Fibroblast of skin of left biceps (primary cell): ENCODE measurements at places on chromosomes 1 and 21.

DNA sequence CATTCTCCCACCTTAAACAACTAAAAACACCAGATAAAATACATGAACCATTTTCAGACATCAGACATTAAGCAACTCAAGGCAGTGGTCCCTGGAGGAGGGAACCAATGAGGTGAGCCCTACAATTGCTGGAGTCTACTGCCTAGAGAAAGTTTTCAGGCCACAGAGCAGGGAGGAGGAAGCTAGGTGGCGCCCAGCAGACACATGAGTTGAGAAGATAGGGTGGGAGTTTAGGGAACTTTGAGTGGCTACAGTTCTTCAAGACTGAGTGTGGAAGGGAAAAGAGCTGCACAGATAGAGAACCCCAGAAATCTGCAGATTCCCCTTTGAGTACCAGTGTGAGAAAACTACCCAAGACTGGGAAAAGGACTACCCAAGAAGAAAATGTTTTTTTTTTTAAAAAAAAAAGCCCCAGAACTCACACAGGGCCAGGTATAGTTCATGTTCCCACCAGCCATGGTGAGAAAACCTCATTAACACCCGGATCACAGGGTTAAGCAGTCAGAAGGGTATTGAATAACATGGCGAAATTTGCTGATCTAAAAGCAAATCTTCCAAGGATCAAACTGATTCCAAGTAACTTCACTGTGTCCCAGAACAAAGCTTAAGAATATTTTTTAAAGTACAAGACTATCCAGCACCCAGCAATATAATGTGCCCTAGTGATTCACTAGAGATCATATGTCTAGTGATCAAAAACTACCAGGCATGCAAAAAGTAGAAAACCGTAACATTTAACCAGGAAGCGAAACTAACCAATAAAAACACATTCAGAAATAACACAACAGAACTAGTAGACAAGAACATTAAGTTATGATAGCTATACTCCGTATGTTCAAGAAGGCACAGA is 12.0 kb downstream of the ALDH9A1 start:
- no peak for DNase-seq

GRCh38 chr1:223639331-223639749 is 26.2 kb downstream of the CAPN8 start:
- DNase-seq: no peak

- no peak for DNase-seq
Measured at GRCh38 chr1:192343344-192343743, 26.6 kb downstream of the RGS21 start.

GRCh38 chr1:94013367-94013878 is 104.2 kb upstream of the GCLM start:
- DNase-seq: no peak

GRCh38 chr1:15656464-15656863 is 27.7 kb upstream of the PLEKHM2 start:
- no peak for DNase-seq

- no peak for DNase-seq
Measured at GRCh38 chr1:203324105-203325025, 19.0 kb downstream of the BTG2 start.

- no peak for DNase-seq
Measured at GRCh38 chr1:116379057-116379630, 6.1 kb downstream of the ATP1A1 start.

DNA sequence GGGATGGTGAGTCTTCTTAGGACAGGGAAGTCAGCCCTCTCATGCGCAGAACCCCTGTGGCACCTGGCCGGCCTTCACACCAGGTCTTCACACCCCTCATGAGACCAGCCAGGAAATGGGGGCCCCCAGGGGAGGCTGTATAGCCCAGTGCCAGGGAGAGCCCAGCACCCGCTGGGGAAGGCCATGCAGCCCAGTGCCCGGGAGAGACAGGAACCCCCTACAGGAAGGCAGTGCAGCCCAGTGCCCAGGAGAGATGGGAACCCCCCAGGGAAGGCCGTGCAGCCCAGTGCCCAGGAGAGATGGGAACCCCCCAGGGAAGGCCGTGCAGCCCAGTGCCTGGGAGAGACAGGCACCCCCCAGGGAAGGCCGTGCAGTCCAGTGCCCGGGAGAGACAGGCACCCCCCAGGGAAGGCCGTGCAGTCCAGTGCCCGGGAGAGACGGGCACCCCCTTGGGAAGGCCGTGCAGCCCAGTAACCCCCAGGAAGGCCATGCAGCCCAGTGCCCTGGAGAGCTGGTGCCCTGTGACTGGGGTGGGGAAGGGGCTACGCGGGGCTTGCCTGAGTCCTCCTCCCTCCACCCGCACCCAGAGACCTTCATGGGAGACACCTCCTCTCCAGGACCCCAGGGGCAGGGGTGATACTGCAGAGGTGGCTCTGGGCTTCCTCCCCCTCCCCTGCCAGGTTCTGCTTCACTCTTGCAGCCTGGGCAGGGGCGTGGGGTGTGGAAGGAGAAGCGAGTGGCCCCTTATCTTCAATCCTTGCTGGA is 110.5 kb upstream of the COL6A1 start:
- no peak for DNase-seq

- peak; percentile 23 for DNase-seq
Measured at GRCh38 chr1:58459911-58460310, 86.6 kb downstream of the OMA1 start.

DNA sequence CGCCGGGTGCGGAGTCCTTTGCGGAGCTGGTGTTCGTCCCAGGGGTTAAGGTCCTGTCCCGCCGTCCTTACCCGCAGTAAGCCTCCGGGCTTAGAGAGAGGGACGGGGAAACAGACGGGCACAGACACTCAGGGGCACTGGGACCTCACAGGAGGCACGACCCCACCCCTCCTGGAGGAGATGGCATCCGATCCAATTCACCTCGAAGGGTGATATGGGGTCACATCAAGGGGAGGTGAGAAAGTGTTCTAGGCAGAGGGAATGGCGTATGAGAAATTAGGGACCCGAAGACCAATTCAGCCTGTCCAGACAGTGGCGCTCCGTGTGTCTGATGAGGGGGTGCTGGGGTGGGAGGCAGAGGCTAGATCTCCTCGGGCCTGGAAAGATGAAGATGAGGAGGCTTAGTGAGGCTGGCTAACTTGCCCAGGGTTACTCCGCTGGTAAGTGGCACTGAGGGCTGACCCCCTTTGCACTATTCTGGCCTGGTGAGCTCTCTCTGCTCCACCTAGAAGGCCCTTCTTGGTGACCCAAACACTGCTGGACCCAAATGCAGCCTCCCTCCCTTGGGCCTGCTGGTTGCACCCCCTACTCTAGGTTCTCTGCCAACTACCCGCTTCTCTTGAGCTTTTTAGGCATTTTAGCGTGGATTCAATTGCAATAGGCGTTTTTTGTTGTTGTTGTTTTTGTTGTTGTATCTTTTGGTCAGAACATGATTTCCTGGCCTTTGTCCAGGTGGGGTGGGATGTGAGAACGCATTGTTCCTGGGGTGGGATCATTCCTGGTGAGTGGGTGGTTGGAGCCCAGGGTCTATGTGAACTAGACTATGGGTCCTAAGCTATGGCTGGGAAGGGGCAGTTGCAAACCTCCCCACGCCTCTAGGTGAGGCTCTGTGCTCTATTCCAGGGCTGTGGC is 12.3 kb downstream of the BTBD19 start:
- no peak for DNase-seq

- no peak for DNase-seq
Measured at GRCh38 chr1:3691421-3692204, 39.3 kb downstream of the TP73 start.

GRCh38 chr1:95388031-95388430 is 154.0 kb downstream of the RWDD3 start:
- no peak for DNase-seq

GRCh38 chr1:8367571-8368194 is 49.8 kb downstream of the SLC45A1 start:
- no peak for DNase-seq

DNA sequence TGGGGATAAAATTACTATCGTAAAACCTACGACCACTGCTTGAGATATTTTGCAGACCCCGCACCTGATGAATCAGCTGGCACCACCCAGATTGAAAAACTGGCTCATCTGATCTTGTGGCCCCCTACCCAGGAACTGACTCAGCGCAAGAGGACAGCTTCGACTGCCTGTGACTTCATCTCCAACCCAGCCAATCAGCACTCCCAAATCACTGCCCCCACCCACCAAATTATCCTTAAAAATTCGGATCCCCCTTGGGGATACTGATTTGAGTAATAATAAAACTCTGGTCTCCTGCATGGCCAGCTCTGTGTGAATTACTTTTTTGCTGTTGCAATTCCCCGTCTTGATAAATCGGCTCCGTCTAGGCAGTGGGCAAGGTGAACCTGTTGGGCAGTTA is 81.4 kb downstream of the EDEM3 start:
- DNase-seq: no peak

DNA sequence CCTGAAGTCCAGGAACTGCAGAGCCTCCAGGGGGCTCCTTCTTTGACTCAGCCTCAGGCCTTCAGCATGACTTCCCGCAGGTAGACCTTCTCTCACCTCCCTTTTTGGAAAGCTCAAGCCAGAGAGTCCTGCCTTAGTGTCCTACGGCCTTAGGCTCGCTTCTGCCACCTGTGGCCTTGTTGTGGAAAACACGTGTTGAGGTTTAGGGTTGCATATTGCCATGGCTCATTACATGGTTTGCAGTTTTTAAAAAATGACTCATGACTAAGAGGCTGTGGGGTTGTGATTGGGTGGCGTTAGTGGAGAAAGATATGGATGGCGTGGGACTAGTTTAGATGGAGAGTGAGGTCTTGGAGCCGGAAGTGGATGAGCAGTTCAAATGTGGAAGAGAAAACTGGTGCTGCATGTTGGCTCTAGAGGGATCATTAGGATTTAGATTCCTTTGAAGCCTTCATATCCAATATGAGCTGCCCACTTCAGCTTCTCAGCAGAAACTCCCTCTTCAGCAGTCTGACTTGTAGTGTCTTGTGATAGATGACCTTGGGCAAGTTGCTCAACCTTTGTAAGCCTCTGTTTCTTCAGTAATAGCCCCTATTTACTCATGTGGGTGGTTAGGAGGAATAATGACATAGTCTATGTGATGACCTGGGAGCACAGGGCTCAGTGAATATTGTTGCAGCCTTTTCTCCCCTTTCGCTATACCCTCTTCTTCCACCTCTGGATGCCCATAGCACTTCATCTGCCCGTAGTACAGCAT is 6.5 kb upstream of the FGGY start:
- DNase-seq: no peak

DNA sequence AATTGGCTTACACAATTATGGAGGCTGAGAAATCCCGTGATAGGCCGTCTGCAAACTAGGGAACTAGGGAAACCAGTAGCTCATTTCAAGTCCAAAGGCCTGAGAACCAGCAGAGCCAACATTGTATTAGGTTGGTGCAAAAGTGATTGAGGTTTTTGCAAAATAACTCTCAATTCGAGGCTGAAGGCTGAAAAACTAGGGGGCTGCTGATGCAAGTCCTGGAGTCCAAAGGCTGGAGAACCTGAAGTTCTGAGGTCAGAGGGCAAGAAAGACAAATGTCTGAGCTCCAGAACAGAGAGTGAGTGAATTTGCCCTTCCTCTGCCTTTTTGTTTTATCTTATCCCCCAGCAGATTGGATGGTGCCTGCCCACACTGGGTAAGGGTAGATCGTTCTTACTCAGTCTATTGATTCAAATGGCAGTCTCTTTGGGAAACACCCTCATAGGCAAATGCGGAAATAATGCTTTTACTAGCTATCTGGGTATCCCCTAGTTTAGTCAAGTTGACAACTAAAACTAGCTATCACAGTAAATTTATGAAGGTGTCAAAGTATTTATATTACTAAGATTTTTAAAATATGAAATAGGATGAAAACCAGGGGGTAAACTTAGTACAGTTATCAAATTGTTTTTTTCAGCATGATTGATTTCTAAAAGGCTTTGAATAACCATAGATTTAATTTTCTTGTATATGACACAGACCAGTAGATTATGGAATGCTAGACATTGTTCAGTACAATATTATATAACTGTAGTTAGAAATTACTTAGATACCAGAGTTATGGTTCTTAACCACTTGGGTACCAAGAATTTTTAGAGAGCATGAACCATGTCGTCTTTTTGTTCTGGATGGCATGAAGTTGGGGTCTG is 15.4 kb downstream of the RABGAP1L start:
- no peak for DNase-seq

DNA sequence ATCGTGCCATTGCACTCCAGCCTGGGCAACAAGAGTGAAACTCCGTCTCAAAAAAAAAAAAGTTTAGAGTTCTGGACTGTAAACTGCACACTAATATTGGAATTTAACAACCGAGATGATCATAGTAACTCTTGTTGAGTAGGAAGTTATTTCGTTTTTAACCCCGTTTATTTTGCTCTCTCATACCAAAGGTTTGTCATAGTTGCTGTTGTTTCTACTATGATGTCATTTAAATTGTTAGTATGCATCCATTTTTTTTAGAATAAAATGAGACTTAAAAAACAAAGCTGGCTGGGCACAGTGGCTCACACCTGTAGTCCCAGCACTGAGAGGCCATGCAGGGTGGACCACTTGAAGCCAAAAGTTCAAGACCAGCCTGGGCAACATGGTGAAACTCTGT is 49.3 kb downstream of the DOP1B start:
- no peak for DNase-seq

DNA sequence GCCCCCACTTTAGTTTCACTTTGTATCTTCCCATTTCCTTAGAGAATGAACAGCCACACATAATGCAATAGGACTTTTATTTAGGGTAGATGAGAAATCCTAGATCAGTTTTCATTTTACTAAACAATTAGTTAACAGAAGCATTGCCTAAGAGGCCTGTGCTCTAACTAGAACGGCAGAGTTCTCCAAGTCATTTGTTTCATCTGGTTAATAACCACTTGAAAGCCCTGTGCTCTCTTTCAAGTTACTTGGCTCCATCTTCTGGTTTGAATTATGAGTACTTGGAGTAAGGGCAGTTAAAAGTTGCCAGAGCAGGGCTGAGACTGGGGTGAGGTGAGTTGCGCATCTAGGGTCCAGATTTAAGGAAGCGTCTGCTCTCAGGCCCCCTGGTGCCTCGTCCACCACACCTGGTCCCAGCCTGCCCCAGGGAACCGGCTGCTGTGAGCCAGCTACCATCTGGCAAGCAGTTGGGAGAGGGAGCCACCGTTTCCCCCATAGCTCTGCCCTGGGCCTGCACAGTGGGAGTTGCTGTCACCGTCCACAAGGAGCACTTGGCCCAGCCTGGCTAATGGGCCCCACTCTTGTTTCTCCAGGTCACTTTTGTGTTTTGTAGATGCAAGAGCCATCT is 18.1 kb upstream of the SLC44A3 start:
- DNase-seq: peak; percentile 66

GRCh38 chr1:218496561-218496960 is 151.4 kb downstream of the TGFB2 start:
- DNase-seq: peak; percentile 90
